ENCODE measurements at places on chromosomes 3 and 15. TPM values are rescaled to one million over a fixed set of nuclear protein-coding genes. Genes with fewer than 3 reads are reported as not detected.

GRCh38 chr3:48847053-48847503 is 596 bp downstream of the PRKAR2A start:
- DNase-seq = peak; percentile 57

DNA sequence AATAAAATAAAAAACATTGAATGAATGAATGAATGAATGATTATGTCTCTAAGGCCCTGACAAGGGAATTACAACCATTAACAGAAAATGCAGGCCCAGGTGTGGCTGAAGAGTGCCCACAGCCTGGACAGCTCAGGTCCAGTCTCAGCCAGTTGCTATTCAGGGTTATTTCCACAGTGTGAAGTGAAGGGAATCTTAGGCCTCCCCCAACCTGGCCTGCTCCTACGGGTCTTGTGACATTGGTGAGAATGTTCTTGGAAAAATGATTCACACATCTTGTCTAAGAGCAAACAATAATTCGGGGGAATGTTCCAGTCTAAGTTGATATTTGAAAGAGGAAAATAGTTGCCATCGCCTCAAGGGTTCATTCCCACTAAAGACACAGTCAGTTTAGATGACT is 37.0 kb downstream of the MINDY4B start:
- no peak for DNase-seq

- DNase-seq = no peak
Measured at GRCh38 chr15:47493357-47494247, 223.7 kb upstream of the SEMA6D start.

DNA sequence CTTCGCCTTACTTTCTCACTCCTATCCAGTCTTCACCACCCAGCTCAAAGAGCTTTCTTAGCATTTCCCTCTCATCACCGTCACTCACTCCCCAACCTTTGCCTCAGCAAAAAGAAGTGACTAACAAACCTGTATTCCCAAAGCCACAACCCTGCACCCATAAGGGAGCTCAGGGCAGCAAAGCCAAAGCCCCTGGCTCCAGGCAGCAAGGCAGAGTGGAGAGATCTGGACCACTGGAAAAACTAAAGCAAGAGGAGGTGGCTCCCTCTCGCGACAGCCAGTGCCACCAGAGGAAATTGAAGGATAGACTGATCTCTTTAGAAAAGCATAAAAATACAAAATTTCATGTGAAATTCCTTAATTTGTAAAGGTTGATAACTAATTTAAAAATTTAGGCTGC is 25.1 kb upstream of the CDCP1 start:
- no peak for DNase-seq

DNA sequence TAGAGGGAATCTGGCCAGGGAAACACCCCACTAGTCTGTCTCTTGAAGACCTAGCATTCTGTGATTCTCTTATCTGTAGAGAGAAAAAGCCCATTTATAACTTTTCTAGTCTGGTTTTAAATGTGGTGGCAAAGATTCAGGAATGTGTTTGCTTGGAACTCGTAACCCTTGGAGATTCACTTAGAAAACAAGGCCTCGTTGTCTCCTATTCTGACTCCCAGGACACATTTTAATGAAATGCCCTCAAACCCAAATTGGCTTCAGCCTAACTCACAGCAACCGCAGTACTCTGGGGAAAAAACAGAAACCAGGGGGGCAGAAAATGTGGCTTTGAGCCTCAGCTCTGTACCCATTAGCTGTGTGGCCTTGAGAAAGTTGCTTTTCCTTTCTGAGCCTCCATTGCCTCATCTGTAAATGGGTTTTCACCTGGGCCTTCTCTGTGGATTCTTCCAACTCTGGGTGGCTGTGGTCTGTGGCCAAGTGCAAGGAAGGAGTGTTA is 36.5 kb downstream of the RPLP1 start:
- no peak for DNase-seq

GRCh38 chr3:64691051-64691450 is 3.3 kb upstream of the ADAMTS9 start:
- DNase-seq = no peak

GRCh38 chr3:112089956-112090886 is 4.0 kb downstream of the C3orf52 start:
- no peak for DNase-seq

- no peak for DNase-seq
Measured at GRCh38 chr3:31752305-31753049, 219.8 kb downstream of the STT3B start.

- no peak for DNase-seq
Measured at GRCh38 chr3:100577382-100578008, 31.9 kb upstream of the ADGRG7 start.

DNA sequence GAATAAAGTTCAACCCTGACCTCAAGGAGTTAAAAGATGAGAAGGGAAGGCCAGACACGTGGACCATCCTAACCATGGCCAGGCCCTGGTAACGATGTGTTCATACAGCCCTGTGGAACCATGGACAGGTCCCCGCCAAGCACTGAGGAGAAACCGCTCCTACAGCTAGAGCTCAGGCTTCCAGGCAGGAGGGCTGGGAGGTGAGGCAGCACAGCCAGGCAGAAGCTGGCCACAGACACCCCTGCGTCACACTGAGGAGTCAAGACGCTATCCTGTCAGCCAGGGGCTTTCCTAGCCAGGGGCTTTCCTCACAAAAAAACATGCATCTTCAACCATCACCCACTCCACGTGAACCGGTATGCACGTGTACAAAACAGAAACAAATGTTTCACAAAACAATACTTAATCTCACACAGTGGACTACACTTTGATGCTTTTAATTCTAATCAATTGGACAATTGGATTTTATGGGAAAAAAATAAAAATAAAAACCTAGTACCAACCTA is 73.2 kb downstream of the TBC1D2B start:
- DNase-seq = no peak

The GUCA1C gene
- total RNA-seq = not detected

The CLDN1 gene
- total RNA-seq = not detected

The PPP1R2 gene
- 62.5 TPM for total RNA-seq

The CD86 gene
- total RNA-seq = 31.2 TPM

The GOLGA6L9 gene
- total RNA-seq = 2.0 TPM

All from activated B cell treated with CpG ODN at 0.5 μM for 24 hours (primary cell).